ENCODE measurements at places on chromosomes 11 and 22. TPM values are rescaled to one million over a fixed set of nuclear protein-coding genes. Genes with fewer than 3 reads are reported as not detected.
A peak's percentile ranks its signal among the peaks of the same experiment; 100 is the strongest.

GRCh38 chr22:45442116-45442515, 28.6 kb downstream of the RIBC2 start:
- no peak overlapping the region for H3K27ac ChIP-seq
- no peak for DNase-seq
- H3K36me3 ChIP-seq, result no peaks in the 10 kb centered on the region
- H3K4me3 ChIP-seq, result no peak overlapping the region
- peaks cover 4% of the 10 kb centered on the region for H3K4me1 ChIP-seq

- no peaks in the 10 kb centered on the region for H3K36me3 ChIP-seq
- no peaks in the 10 kb centered on the region for H3K27me3 ChIP-seq
- peak; percentile 21 for DNase-seq
- no peak overlapping the region for H3K27ac ChIP-seq
- peaks cover 5% of the 10 kb centered on the region for H3K4me1 ChIP-seq
Observed at GRCh38 chr11:17410606-17411379, 22.3 kb upstream of the KCNJ11 start.

DNA sequence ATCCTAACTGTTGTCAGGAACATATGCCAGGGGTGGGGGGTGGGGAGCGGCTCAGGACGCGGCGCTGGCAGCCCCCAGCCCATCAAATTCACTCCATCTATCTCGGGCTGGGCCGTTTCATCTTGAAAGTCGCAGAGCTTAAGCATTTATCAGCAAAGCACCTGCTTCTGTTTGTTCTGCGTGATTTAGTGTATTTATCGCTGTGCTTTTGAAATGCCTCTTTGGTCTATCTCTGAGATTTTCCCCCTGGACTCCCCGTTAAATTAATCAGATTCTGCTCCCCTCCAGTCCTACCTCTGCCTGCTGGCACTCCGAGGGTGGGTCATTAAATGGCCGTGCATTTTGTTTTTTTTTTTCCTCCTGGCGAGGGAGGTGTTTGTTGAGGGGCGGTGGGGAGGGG, 446.2 kb downstream of the TBC1D22A start:
- no peaks in the 10 kb centered on the region for H3K36me3 ChIP-seq
- H3K4me3 ChIP-seq, result no peak overlapping the region
- no peak for DNase-seq
- peaks cover 6% of the 10 kb centered on the region for H3K4me1 ChIP-seq
- H3K27me3 ChIP-seq, result no peaks in the 10 kb centered on the region
- no peak overlapping the region for H3K27ac ChIP-seq

DNA sequence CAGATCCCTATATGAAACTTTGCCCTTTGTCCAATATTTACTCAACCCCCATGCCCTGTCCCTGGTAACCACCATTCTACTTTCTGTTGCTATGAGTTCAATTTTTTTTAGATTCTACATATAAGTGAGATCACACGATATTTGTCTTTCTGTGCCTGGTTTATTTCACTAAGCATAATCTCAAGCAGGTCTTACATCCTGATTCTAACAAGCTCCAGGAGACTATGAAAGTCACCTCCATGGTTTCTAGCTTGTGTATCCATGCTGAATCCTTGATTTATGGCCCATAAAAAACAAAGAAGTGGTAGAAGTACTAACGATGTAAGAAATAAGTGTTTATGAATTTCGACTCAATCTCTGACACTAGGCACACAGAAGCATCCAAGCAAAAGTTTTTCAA, 68.0 kb downstream of the OR5AK2 start:
- no peaks in the 10 kb centered on the region for H3K27me3 ChIP-seq
- H3K36me3 ChIP-seq, result no peaks in the 10 kb centered on the region
- H3K4me1 ChIP-seq, result no peaks in the 10 kb centered on the region

GRCh38 chr11:66547662-66548009, 933 bp downstream of the ACTN3 start:
- no peaks in the 10 kb centered on the region for H3K27me3 ChIP-seq
- no peak for DNase-seq
- no peak overlapping the region for H3K27ac ChIP-seq
- peaks cover 18% of the 10 kb centered on the region for H3K4me1 ChIP-seq
- no peaks in the 10 kb centered on the region for H3K36me3 ChIP-seq
- no peak overlapping the region for H3K4me3 ChIP-seq

DNA sequence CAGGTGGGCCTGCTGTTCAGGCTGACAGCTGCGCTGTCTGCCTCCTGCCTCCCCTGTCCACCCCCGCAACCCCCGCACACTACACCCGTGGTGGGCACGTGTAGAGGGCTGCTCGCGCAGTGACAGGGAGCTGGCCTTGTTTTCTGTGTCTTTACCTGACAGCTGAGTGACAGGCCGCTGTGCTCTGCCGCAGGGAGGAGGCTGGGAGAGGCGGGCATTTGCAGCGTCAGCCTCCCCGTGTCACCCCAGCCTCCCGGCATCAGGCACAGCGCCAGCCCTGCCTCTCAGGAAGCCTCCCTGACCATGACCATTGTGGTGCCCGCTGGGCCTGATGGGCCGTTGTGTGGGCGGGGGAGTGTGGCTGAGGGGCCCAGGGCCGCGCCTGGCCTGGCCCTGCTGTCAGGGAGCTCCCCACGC, 32.0 kb upstream of the RELT start:
- H3K4me3 ChIP-seq, result no peak overlapping the region
- peak; percentile 80 for DNase-seq
- H3K36me3 ChIP-seq, result no peaks in the 10 kb centered on the region
- no peak overlapping the region for H3K27ac ChIP-seq
- peaks cover 21% of the 10 kb centered on the region for H3K4me1 ChIP-seq

- no peak overlapping the region for H3K27ac ChIP-seq
- no peaks in the 10 kb centered on the region for H3K4me1 ChIP-seq
- no peaks in the 10 kb centered on the region for H3K27me3 ChIP-seq
- no peak overlapping the region for H3K4me3 ChIP-seq
- no peaks in the 10 kb centered on the region for H3K36me3 ChIP-seq
Observed at GRCh38 chr11:83641511-83641910, 355.3 kb upstream of the CCDC90B start.

- no peaks in the 10 kb centered on the region for H3K27me3 ChIP-seq
- peak overlapping the region; percentile 35 for H3K27ac ChIP-seq
- H3K36me3 ChIP-seq, result no peaks in the 10 kb centered on the region
- no peak for DNase-seq
- no peak overlapping the region for H3K4me3 ChIP-seq
- peaks cover 12% of the 10 kb centered on the region for H3K4me1 ChIP-seq
Observed at GRCh38 chr11:95432714-95433503, 201.9 kb upstream of the SESN3 start.

GRCh38 chr22:44200855-44201550, 20.3 kb downstream of the PARVG start:
- H3K27ac ChIP-seq, result no peak overlapping the region
- H3K27me3 ChIP-seq, result no peaks in the 10 kb centered on the region
- H3K36me3 ChIP-seq, result no peaks in the 10 kb centered on the region
- peak; percentile 50 for DNase-seq
- H3K4me3 ChIP-seq, result no peak overlapping the region
- no peaks in the 10 kb centered on the region for H3K4me1 ChIP-seq

- no peak for DNase-seq
- no peak overlapping the region for H3K4me3 ChIP-seq
- no peaks in the 10 kb centered on the region for H3K36me3 ChIP-seq
- peaks cover 28% of the 10 kb centered on the region for H3K4me1 ChIP-seq
- H3K27ac ChIP-seq, result no peak overlapping the region
Observed at GRCh38 chr22:37496651-37497050, 10.5 kb upstream of the MFNG start.

DNA sequence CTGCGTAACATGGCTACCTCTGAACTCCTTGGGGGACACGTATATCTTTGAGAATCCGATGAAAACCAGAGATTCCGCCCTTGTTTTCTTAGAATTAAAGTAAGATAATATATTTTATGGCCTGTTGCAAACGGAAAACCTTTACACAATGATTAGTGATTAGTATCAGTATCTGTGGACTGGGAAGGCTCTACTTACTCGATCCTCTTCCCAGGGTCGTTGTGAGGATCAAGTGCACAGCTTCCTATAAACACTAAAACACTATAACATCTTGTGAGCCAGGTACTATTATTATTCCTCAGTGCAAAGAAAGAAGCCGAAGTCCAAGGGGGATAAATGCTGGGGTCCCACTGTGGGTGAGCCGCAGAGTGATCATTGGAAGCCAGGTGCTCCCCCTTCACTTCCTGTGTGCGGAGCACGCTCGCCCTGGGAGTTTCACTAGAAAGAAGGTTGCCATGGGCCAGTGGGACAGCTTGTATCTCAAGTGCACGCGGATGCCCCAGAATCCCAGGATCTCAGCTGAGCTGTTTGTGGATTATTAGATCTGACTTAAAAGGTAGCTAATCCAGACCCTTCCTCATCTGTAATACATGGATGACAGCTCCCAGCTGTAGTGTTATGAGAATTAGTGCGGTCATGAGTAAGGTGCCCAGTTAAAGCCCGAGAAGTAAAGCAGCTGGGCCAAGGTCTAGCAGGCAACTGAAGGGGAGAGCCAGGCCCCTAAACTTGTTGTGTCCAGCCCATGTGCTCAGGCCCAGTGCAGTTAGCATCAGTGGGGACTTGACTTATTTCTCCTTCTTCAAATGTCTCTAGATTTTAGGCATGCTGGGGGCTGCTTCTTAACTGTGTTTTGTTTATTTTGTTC, 839 bp downstream of the CBY1 start:
- no peaks in the 10 kb centered on the region for H3K36me3 ChIP-seq
- DNase-seq, result peak; percentile 43
- peak overlapping the region; percentile 71 for H3K27ac ChIP-seq
- no peaks in the 10 kb centered on the region for H3K27me3 ChIP-seq

- H3K4me1 ChIP-seq, result no peaks in the 10 kb centered on the region
- no peak overlapping the region for H3K4me3 ChIP-seq
- no peaks in the 10 kb centered on the region for H3K36me3 ChIP-seq
- H3K27me3 ChIP-seq, result no peaks in the 10 kb centered on the region
- H3K27ac ChIP-seq, result no peak overlapping the region
Observed at GRCh38 chr11:100574894-100575769, 112.0 kb upstream of the ARHGAP42 start.

DNA sequence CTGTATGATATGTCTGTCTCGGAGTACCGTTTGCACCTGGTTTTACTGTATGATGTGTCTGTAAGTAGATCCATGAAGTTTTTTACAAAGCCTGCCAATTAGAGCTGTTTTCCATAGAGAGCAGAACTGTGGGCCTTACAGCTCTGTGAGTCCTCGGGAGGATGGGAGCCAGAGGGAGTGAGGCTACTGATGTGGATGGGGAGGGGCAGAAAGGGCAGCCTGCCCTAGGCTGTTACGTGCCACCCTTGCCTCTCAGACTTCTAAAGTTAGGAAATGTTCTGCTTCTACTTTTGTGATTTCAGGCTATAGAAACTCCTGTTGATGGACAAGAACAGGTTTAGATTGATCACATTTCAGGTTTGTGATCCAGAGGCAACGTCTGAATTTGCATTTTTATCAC, 105.2 kb downstream of the PPP6R3 start:
- no peak overlapping the region for H3K27ac ChIP-seq
- H3K4me1 ChIP-seq, result no peaks in the 10 kb centered on the region
- H3K27me3 ChIP-seq, result no peaks in the 10 kb centered on the region
- H3K4me3 ChIP-seq, result no peak overlapping the region
- no peak for DNase-seq

GRCh38 chr11:22699388-22699787, 33.0 kb downstream of the GAS2 start:
- no peak overlapping the region for H3K27ac ChIP-seq
- no peak for DNase-seq
- H3K27me3 ChIP-seq, result no peaks in the 10 kb centered on the region
- no peaks in the 10 kb centered on the region for H3K4me1 ChIP-seq
- H3K36me3 ChIP-seq, result no peaks in the 10 kb centered on the region
- H3K4me3 ChIP-seq, result no peak overlapping the region

- no peak overlapping the region for H3K27ac ChIP-seq
- H3K27me3 ChIP-seq, result no peaks in the 10 kb centered on the region
- no peaks in the 10 kb centered on the region for H3K4me1 ChIP-seq
Observed at GRCh38 chr22:38454353-38455075, 485 bp downstream of the KCNJ4 start.

DNA sequence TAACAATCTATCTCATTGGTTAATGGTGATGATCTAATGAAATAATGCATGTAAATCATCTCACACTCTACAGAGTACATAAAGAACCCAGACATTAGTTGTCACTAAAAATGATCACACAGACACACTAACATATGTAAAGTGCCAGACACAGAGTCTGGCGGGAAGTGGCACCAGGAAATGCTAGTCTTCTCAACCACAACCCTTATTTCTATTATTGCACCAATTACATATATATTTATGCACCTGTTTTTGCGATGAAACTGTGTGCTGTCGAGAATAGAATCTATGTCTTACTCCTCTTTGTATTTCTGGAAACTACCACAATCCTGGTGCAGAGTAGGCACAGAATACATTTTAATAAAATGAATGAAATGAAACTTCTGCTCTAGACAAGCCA, 25.9 kb upstream of the POU2AF3 start:
- no peak for DNase-seq
- no peaks in the 10 kb centered on the region for H3K36me3 ChIP-seq
- peaks cover 9% of the 10 kb centered on the region for H3K4me1 ChIP-seq
- no peak overlapping the region for H3K27ac ChIP-seq
- H3K27me3 ChIP-seq, result no peaks in the 10 kb centered on the region

- H3K4me3 ChIP-seq, result no peak overlapping the region
- no peaks in the 10 kb centered on the region for H3K36me3 ChIP-seq
- H3K27me3 ChIP-seq, result no peaks in the 10 kb centered on the region
- H3K4me1 ChIP-seq, result no peaks in the 10 kb centered on the region
- H3K27ac ChIP-seq, result no peak overlapping the region
Observed at GRCh38 chr11:124646148-124646547, 23.5 kb downstream of the TBRG1 start.

GRCh38 chr11:14942745-14943144, 29.4 kb downstream of the CALCA start:
- DNase-seq, result no peak
- no peak overlapping the region for H3K4me3 ChIP-seq

DNA sequence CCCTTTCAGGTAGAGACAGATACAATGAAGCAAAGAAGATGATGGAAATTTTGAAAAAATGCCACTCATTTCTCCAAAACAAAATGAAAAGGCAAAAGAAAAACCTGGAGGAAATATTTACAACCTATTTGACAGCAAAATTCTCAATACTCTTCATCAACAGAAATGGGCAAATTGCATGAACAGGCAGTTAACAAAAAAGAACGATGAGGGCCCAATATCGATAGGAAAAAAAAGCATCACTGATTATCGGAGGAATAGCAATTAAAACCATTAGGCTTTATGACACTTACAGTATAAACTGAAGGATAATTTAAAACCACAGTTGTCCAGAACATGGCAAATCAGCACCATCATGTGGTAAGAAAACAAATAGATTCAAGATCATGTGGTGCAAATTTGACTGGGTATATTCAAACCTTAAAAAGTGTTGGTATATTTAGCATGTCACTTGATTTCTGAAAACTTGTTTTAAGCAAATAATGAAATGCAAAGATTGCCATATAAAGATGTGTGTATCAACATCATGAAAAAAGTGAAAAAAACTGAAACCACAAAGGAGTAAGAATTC, 222.9 kb downstream of the BRD1 start:
- no peaks in the 10 kb centered on the region for H3K4me1 ChIP-seq
- H3K36me3 ChIP-seq, result no peaks in the 10 kb centered on the region
- DNase-seq, result no peak
- H3K27me3 ChIP-seq, result no peaks in the 10 kb centered on the region

GRCh38 chr22:17974087-17974486, 50.3 kb downstream of the MICAL3 start:
- no peaks in the 10 kb centered on the region for H3K27me3 ChIP-seq
- no peak for DNase-seq
- H3K27ac ChIP-seq, result no peak overlapping the region
- H3K4me3 ChIP-seq, result no peak overlapping the region

Gene PKP3
- 3.1 TPM for total RNA-seq

Gene OR2D2
- 3.2 TPM for total RNA-seq

Gene PAX6
- 8.3 TPM for total RNA-seq

Gene OR56A1
- 0.06 TPM for total RNA-seq

Gene POU2AF2
- total RNA-seq, result 5.2 TPM

Gene RTN4RL2
- total RNA-seq, result 2.3 TPM
